ENCODE measurements at places on chromosomes 7 and 10. TPM values are rescaled to one million over a fixed set of nuclear protein-coding genes. Genes with fewer than 3 reads are reported as not detected.

DNA sequence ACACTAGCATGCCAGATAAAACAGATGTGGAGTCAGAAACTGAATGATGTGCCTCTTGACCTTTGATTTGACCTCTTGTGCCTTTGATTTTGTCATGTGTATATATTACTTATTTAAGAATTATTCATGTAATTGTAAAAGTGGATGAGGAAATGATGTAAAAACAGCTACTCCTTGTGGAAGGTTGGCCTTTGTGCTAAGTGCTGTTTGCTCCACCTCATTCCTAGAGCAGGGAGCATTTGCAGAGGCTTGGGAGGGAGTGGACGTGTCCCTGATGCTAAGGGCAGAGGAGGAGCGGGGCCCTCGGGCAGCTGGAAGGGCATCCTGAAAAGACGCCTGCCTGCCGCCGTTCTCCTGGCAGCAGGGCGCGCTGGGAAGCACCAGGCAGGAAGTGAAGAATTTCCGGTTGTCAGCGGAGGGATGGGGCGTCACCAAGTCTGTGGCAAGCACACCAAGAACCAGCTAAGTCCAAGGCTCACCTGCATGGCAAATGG is 197.6 kb upstream of the ZNF32 start:
- no peak for DNase-seq

- no peak for DNase-seq
Measured at GRCh38 chr10:114183563-114183962, 4.4 kb downstream of the TDRD1 start.

The SLC26A5 gene
- total RNA-seq: 1.2 TPM

The CUX1 gene
- 126 TPM for total RNA-seq

The TRA2A gene
- total RNA-seq: 67.1 TPM

- DNase-seq: no peak
Measured at GRCh38 chr7:15643000-15643705, 43.3 kb downstream of the MEOX2 start.

- no peak for DNase-seq
Measured at GRCh38 chr7:17558558-17559332, 260.3 kb downstream of the AHR start.

DNA sequence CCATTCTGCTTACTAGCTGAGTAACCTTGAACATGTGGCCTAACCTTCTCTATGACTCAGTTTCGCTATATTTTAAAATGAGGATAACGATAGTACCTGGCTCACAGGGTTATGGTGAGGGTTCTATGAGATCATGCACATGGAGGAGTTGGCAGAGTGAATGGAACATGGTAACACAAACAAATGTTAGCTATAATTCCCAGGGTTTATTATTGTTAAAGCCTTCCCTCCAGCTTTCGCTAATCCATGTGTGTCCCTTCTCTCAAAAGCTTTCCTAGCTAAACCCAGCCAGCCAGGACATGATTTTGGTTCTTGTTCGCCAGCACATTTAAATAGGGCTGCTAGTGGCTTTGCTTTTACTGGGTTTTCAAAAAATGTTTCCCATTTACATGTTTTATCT is 361.0 kb upstream of the NFE2L3 start:
- no peak for DNase-seq

DNA sequence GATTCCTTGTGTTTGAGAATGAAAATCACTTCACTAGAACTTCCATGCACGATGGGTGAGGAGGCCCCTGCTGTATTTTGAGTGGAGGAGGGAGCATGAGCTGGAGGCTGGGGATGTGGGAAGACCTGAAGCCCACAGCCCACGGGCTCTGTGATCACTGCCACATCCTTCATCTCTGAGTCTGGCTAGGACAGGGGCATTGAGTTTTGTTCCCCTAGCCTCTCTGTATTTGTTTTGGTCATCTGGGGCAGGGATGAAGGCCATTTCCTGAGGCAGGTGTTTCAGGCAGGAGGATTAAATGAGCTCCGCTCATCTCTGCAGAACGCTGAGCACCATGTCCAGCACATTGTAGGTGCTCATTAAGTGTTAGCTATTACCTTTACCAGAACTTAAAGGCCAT is 293.6 kb downstream of the GLRX3 start:
- DNase-seq: no peak

The ZNF467 gene
- 24.5 TPM for total RNA-seq

GRCh38 chr10:104232613-104233102 is 494 bp upstream of the CFAP43 start:
- DNase-seq: no peak

GRCh38 chr10:83545901-83546391 is 593.4 kb upstream of the GHITM start:
- DNase-seq: peak; percentile 72

- DNase-seq: no peak
Measured at GRCh38 chr7:158124671-158125079, 462.9 kb downstream of the PTPRN2 start.
